ENCODE measurements at places on chromosomes 5 and 9.

DNA sequence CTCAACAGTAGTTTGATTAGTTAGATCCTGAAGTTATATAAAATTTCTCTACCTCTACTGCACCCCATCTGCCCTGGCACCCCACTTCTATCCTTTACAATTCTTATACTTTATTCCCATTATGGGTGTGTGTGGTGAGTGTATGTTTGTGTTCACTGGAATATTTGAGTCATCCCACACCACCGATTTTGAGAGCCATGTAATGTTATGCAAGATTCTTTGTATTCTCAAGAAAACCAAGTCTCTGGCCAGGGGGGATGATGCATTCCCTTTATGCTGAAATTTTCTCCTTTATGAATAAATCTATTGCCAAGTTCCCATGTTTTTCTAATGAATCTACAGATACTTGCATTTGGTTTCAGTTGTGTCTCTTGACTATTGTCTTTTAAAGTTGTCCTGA lies 266.8 kb downstream of the ARHGEF28 start:
- DNase-seq = no peak

DNA sequence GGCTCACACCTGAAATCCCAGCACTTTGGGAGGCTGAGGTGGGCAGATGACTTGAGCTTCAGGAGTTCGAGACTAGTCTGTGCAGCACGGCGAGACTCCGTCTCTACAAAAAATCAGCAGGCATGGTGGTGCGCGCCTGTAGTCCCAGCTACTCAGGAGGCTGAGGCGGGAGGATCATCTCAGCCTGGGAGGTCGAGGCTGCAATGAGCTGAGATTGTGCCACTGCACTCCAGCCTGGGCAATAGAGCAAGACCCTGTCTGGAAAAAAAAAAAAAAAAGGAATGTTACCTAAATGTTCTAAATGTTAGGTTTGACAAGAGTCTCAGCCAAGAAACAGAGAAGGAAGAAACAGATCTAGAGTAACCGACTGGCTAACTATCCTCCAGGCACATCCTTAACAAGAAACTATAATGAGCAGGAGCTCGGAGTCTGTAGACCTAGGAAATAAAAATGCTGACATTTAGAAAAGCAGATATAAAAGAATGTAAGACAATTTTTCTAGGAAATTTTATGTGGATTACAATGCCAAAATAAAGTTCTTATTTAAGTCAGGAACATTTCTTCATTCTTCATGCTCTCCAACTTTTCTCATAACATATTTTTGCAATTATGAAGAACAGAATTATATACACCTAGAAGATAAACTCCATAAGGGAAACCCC lies 166.6 kb upstream of the TBCA start:
- DNase-seq = no peak

- no peak for DNase-seq
These were observed 61.4 kb upstream of the RANBP6 start for GRCh38 chr9:6076851-6077250.

- DNase-seq = no peak
These were observed 268.0 kb downstream of the BNC2 start for GRCh38 chr9:16602494-16602893.

GRCh38 chr5:68456756-68457217 lies 241.2 kb downstream of the PIK3R1 start:
- no peak for DNase-seq

GRCh38 chr9:73839471-73839870 lies 657.7 kb upstream of the RORB start:
- no peak for DNase-seq

DNA sequence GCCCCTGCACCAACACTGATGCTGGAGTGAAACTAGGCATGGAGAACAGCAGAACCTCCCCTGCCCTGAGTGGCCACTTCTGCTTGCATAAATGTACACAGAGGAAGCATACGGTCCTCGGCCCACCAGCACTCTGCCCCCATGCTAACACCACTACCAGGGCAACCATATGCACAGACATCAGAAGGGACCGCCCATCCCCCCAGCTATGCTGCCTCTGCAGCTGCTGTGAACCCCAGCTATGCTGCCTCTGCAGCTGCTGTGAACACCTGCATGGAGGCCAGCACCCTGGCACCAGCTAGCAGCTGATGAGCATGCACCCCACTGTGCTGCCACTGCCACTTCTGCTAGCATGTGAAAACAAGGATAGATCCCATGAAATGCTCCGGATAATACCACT lies 250.3 kb downstream of the TUSC1 start:
- DNase-seq = no peak

- no peak for DNase-seq
These were observed 11.1 kb downstream of the IL33 start for GRCh38 chr9:6226696-6227095.

DNA sequence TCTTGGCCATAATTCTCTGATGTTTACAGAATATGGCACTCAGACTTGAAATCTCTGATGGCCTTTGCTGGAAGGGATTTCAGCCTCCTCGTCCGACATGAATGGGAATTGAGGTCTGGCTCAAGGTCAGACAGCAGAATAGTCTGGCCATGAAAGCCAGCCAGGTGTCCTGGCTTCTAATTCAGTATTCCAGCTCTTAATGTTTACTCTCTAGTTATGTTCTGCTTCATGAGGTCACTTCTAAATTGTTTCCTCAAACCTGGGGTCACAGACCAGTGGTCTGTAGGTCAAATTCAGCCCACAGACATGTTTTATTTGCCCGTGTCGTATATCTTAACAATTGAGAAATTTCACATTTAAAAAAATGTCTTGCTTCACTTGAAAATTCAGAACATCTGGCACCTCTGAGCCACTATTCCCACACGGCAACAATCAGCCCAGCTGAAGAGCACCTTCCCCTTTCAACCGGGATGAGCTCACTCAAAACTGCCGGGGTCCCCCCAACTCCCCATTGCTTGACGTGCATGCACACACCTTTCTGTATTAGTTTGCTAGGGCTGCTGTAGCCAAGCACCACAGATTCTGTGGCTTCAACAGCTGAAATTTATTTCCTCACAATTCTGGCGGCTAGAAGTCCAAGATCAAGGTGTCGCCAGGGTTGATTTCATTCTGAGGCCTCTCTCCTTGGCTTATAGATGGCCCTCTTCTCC lies 243.5 kb downstream of the ENC1 start:
- no peak for DNase-seq

DNA sequence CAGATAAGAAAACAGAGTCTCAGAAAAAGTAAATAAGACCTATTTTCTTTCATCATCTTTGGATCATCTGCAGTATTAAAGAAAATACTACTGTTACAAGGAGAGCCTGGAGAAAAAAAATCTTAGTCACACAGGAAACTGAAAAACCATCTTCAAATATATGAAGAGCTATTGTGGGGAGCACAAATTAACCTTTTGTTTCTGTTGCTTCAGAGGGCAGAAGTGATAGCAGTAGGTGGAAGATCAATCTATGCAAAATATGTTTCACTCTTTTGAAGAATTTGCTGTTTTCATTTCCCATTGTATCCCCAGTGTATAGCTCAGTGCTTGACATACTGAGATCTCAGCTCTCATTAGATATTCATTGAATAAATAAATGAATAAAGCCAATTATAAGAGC lies 13.1 kb upstream of the CEMIP2 start:
- DNase-seq = no peak
